ENCODE measurements at places on chromosomes 16 and 17. TPM values are rescaled to one million over a fixed set of nuclear protein-coding genes. Genes with fewer than 3 reads are reported as not detected.

CASKIN1 gene
- 0.51 TPM for total RNA-seq

DNAAF8 gene
- 0.44 TPM for total RNA-seq

DNA sequence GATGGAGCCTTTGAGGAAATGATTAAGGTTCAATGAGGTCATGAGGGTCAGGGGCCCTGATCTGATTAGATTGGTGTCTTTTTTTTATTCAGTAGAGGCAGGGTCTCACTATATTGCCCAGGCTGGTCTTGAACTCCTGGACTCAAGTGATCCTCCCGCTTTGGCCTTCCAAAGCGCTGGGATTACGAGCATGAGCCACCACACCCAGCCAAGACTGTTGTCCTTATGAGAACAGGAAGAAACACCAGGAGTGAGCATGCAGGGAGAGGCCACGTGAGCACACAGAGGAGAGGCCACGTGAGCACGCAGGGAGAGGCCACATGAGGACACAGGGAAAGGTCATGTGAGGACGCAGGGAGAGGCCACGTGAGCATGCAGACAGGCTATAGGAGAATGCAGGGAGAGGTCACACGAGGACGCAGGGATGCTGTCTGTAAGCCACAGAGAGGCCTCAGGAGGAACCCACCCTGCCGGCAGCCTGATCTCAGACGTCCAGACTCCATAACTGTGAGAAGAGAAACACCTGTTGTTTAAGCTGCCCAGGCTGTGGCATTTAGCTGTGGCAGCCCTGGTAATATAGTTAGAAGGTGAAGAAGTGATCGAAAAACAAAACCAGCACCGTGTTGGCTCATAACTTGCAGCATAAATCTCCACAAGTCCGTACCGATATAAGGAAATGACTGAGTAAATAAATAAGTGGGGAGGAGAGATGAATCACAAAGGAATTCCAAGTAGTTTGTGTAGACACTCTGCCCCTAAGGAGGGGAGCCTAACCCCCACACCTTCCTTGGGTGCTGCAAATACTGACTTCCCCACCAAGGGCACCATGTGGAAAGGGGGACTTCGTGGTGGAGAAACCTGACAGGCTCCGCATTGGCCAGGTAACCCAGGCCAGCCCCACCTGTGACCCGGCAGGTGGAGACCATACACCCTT, 14.6 kb upstream of the CSNK1D start:
- DNase-seq: peak; percentile 55

- DNase-seq: no peak
Measured at GRCh38 chr17:73620414-73620813, 23.8 kb downstream of the SDK2 start.

CTF1 gene
- total RNA-seq: 5.6 TPM

DNA sequence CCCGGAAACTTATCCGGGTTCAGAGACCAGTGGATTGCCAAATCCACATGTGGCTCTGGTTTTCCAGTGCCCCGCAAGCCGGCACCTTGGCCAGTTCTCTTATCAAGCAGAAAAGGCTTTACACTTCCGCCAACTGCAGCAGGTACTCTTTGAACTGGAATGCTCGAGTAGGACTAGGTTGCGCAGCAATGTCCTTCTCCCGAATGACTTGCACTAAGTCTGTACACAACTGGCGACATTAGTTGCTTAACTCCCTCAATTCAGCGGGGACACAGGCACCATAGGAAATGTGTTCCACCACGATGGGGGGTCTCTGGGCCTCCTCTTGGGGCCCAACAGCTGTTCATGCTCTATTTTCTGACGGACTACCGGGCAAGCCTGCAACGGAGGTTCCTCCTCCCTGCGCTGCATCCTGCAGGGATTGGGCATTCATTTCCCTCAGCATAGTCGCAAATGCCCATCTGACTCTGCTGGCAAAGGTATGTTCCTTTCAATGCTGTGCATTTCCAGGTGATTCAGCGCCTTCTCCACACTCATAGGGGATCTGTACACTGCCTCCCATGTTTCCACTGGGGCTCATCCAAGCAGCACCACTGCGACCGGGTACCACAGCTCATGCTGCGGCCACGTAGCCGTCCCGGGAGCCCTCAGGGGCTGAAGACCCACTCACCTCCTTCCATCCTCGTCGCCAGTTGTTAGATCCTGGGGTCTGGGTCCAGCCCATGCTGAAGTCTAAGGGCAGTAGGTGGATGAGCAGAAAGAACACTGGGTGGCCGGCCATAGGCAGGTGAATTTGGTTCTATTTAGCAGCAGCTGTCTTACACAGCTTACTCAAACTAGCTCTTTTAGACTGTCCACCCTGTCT, 34.2 kb upstream of the APPBP2 start:
- DNase-seq: no peak

GRCh38 chr17:41973408-41973811, 6.8 kb downstream of the CNP start:
- no peak for DNase-seq

DNA sequence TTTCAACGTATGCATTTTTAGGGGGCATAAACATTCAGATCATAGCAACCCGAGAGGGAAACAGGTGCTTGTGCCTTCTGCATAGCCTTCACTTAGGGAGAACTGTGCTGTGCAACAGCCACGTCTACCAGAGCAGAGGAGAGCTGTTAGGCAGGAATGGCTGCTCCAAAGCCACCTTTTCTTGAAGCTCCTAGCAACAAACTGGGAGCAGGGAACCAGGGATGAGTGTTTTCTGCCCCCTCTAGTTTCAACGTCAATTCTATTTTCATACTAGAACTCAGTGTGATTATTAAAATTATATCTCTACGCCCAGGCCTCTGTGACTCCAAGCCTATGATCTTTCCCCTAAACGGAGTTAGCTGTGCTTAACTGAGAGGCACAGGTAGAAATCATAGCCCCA, 290.0 kb downstream of the HAPSTR1 start:
- no peak for DNase-seq

DNA sequence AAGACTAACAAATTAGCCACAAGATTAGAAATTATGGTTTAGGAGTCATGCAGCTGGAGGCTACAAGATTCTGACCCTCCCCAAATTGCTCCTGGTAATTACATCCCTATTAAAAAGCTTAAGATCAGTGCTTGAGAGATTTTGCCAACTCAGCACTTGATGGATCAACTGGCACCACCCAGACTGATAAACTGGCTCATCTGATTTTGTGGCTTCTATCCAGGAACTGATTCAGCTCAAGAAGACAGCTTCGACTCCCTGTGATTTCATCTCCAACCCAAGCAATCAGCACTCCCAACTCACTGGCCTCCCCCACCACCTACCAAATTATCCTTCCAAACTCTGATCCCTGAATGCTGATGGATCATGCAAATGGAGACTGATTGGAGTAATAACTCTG, 94.8 kb downstream of the TNFRSF13B start:
- DNase-seq: no peak

GRCh38 chr16:25106567-25107465, 4.7 kb upstream of the LCMT1 start:
- DNase-seq: peak; percentile 96

DNA sequence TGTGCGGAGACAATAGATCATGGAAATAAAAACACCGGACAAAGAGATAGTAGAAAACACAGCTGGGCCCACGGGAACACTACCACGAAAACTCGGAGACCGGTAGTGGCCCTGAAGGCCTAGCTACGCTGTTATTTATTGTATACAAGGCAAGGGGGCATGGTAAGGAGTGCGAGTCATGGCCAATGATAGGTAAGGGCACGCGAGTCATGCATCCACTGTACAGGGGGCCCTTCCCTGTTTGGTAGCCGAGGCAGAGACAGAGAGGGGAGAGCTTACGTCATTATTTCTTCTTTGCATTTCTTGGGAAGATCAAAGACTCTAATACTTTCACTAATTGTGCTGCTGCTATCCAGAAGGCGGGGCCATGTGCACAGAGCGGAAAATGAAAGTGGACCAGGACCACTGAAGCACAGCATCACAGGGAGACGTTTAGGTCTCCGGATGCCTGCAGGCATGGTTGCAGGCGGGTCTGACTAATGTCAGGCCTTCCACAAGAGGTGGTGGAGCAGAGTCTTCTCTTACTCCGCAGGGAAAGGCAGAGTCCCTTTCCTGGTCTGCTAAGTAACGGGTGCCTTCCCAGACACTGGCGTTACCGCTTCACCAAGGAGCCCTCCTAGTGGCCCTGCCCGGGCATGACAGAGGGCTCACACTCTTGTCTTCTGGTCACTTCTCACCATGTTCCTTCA, 74.4 kb upstream of the ARL4D start:
- DNase-seq: no peak

EVPL gene
- total RNA-seq: not detected
